ENCODE measurements at places on chromosomes 7 and 10.

- no peak for DNase-seq
Measured at GRCh38 chr10:131854579-131855335, 46.1 kb upstream of the PPP2R2D start.

GRCh38 chr10:21604651-21605050 is 70.6 kb downstream of the MLLT10 start:
- DNase-seq, result no peak

DNA sequence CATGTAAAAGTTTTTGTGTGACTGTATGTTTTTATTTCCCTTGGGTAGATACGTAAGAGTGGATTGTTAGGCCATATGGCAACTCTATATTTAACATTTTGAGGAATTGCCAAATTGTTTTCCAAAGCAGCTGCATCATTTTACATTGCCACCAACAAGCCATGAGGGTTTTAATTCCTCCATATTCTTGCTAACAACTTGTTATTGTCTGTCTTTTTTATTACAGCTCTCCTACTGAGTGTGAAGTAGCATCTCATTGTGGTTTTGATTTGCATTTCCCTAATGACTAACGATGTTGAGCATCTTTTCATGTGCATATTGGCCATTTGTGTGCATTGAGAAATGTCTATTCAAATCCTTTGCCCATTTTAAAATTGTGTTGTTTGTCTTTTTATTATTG is 94.9 kb downstream of the CARD11 start:
- DNase-seq, result no peak

- DNase-seq, result peak; percentile 65
Measured at GRCh38 chr7:42940985-42941847, 9.0 kb downstream of the MRPL32 start.

- no peak for DNase-seq
Measured at GRCh38 chr10:2878818-2879217, 188.5 kb upstream of the PFKP start.

DNA sequence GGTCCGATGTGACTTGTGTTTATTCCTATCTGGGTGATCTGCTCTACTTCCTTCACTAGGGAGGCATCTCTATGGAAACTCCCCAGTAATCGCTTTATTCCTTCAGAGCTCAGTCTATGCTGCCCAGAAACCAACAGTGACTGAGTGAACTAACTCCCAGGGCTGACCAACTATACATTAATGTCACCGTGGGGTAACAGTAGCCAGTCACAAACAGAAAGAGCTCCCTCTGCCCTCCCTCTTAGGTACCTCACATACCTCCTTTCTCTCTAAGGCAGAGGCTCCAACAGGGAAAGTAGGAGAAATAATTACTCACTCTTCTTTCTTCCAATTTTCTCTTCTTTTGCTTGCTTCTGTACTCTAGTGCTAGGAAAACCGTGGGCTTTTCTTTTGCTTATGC is 855.0 kb downstream of the REEP3 start:
- no peak for DNase-seq

DNA sequence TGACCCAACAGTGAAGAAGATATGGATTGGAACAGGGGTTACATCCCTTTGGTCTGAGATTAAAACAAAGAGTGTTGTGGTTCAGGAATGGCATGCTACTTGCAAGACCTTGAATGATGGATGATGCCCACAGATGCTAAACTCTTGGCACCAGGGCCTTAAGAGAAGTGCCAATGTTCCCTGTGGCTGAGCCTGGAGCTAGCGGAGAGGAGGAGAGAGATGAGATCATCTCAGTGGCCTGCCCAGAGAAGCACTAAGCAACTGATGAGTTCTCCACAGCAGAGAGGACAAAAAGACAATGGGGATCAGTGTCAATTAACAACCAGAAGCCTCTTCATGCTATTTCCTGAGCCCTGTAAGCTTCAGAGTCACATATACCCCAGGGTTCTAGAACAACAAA is 97.8 kb downstream of the ELAPOR2 start:
- DNase-seq, result no peak

GRCh38 chr10:10044922-10045764 is 972.5 kb upstream of the CELF2 start:
- DNase-seq, result no peak

DNA sequence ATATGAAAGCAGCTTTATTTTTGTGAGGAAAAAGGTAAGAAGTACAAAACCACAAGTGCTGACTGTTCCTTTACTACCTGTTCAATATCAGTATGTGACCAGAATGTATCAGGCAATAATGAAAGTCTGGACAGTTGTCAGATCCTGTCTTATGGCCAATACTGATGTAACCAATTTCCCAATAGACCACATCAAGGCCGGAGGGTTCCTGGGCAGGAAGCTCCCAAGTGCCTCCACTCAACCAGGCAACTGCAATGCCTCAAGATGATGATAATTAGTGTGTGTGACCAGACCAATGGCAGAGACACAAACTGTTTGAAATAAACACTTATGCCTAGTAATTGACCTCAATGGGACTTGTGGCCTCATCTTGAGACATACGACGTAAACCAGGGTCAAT is 149.4 kb upstream of the ASAH2 start:
- no peak for DNase-seq

DNA sequence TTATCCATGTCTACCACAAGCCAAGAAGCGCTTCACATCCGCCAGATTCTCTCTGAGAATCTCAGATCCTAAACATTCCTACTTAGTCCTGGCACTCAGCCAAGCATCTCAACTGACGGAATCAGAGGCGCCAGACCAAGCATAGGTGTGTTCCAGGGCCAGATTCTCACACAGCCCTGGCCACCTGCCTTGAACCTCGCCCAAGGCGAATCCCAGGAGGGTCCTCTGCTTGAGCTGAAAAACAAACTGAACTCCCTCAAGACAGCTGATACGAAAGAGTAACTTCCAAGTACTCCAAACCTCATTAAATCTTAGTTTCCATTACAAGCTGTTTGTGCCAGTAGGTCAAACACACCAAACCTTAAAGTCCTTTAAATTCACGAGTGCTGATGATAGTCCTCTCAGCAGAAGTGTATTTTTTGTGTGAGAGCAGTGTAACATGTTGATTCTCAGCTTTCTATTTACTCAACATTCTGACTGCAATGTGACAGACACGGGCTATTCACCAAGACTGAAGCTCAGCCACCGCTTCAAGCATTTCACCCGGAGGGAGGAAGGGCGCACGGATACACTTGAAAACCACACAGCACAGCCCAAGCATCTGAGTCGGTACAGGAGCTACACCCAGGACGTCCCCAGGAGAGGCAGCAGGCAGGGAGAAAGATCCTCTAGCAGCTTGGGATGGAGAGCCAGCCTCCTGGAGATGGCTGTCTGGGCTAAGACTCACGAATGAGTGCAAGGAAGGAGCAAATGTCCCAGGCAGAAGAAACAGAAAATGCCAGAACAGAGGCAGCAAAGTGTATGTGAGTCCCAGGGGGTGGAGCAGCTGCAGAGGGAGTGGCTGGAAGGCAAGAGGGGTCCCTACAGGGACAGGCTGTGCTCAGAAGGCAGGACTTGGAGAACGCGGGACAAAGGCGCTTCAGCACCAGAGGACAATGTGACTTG is 6.0 kb downstream of the PARD3 start:
- DNase-seq, result no peak

GRCh38 chr7:5207131-5207530 is 17.1 kb downstream of the WIPI2 start:
- no peak for DNase-seq

GRCh38 chr7:69363136-69363535 is 235.1 kb upstream of the AUTS2 start:
- DNase-seq, result no peak

DNA sequence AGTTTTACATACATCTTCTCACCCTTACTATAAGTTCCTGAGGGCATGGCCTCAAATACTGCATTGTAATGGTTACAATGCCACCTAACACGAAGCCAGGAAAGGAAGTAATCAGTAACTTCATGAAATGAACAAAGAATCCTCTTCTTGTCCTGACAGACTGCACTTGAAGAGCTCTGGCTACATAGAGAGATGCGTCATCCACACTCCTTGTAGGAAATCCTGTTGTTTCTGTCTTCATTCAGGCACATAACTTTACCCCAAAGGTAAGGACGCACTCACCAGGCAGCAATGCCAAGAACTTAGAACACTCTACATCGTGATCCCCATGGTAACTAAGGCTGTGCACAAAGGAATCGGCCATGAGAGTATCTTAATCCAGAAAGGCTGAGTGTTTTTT is 80.3 kb upstream of the ARID5B start:
- DNase-seq, result no peak

Data from stimulated activated CD8-positive, alpha-beta memory T cell treated with anti-CD3 and anti-CD28 coated beads, Interleukin-12 subunit alpha, Interleukin-12 subunit beta, amount 100 ng/mL, for 1 hour (primary cell).